H7 (cell line): ENCODE measurements at places on chromosomes 3 and 15.
A peak's percentile ranks its signal among the peaks of the same experiment; 100 is the strongest.

DNA sequence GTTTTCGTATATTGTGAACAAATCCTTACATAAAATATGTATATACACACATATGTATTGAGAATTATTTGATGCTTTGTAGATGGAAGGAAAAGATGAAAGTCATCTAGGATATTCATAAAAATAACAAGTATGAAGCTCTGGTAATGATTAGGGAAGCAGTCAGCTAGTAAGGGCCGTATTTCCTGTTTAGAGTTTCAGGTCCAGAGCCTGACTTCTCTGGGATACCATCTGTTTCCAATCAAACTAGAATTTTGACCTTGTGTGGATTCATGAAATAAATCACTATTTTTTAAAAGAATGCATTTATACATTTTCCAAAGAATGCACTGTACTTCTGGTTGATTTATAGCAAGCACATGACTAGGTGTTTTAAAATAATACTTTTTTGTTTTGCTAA lies 156.1 kb upstream of the CGNL1 start:
- no peak for DNase-seq

GRCh38 chr15:98076021-98076816 lies 115.7 kb downstream of the ARRDC4 start:
- no peak for DNase-seq

DNA sequence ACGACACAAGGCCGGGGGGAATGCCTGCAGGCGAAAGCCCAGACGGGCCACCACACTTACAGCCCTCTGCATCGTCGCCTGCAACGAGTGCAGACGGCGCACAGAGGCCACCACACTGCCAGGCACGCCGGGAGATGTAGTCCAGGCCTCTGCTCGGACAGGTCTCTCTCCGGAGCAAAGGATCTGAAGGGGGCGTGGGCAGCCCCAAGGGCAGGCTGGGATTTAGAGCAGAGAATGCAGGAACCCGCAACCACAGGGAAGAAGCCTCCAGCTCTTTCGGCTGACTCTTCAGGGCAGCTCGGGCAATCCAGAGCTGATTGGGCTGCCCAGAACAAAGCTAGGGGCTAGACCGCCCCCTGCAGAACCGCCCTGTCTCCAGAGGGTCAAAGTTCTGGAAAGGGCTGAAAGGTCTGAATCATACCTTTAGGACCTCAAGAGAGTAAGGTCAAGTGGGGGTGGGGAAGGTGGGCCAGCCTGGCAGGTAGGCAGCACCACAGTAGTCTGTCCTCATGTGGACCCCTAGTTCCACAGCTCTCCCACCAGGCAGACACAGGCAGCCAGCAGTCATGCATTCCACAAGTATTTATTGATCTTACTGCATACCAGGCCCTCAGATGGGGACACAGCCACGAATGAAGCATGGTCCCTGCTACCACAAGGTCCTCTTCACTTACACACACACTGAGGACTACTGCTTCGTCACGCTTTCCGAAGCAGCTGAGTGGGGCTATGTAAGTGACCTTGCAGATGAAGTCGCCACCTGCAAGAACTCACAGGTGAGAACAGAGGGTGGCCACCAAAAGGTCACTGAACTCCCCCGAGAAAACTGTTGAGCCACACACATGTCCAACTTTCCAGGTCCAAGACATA lies at the start of gene AMT:
Gene AMT (minus strand): TSS at position 95 of the 870 bp plus-strand sequence. CDS start 23 bp downstream, at position 72.
- DNase-seq = peak; percentile 96

GRCh38 chr15:98904544-98904943 lies 103.0 kb downstream of the PGPEP1L start:
- peak; percentile 81 for DNase-seq

DNA sequence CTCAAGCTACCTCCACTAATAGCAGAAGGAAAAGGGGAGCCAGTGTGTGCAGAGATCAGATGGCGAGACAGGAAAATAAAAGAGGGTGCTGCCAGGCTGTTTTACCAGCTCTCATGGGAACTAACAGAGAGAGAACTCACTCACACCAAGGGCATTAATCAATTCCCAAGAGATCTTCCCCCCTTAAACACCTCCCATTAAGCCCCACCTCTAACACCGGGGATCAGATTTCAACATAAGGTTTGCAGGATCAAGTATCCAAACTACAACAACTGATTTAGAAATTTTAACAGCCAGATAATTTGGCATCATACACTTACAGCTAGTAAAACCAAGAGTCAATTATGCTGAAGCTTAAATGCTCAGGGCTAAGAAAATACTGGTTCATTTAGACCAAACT lies 18.9 kb downstream of the CD200 start:
- DNase-seq = no peak

DNA sequence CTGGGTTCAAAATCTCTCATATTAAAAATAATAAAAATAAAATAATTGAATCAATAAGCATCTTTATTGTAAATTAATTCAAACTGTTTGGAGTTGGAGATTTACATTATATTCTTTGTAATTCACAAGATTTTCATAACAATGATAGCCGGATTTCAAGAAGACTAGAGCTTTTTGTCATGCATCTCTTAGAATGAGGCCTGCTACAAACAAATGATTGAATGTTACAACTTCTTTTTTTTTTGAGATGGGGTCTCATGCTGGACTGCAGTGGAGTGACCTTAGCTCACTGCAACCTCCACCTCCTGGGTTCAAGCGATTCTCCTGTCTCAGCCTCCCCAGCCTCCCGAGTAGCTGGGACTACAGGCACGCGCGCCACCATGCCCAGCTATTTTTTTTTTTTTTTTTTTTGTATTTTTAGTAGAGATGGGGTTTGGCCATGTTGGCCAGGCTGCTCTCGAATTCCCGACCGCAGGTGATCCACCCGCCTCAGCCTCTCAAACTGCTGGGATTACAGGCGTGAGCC lies 3.5 kb downstream of the SLTM start:
- peak; percentile 24 for DNase-seq

GRCh38 chr3:173799060-173799816 lies 401.7 kb downstream of the NLGN1 start:
- no peak for DNase-seq

GRCh38 chr15:36029606-36030210 lies 483.7 kb upstream of the DPH6 start:
- DNase-seq = no peak

- DNase-seq = no peak
These were observed 54.5 kb upstream of the ACKR4 start for GRCh38 chr3:132542577-132542976.

DNA sequence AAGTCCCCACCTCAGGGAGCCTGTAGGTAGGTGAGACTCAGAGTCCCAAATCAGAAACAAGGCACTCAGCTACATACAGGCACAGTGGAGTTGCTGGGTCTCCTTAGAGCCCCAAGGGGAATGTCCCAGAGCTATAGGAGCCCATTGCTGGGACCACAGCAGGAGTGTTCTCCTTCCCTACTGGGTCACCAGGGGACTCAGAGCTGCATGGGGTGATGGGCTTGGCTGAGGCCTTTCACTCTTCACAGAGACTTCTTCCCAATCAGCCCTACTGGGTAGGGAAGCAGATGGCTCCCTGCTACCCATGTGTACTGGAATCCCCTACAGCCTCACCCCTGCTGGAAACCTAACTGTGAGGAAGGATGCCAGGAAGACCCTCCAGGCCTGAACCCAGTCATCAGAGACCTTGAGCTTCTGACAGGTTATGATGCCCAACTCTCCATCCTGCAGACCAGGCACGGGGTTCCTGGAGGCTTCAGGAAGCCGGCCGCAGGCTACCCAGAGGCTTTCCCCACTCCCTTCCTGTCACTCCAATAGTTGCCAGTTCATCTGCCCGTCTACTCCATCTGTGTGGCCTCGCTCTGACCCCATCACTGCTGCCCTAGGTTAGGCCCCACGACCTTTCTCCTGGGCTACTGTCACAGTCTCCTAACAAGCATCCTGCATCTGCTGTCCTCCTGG lies 24.0 kb downstream of the RASGRF1 start:
- no peak for DNase-seq

- no peak for DNase-seq
These were observed 7.5 kb downstream of the BMF start for GRCh38 chr15:40100947-40101905.

DNA sequence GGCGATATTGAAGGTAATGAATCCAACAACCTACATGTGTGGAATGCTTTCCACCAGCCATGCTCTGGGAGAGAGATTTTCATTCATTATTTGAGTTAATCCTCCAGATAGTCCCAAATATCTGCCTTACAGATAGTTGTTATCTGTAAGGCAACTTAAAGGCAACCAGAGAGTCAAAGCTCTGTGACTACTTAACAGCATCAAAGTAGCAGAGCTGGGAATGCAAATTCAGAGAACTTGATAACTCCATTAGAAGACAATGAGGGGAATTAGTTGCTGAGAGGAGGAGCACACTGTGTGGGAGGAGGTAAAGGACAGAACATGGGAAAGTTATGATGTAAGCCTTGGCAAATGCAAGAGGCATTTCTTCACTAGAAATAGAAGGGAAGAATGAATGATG lies 10.5 kb upstream of the CRBN start:
- DNase-seq = no peak

- DNase-seq = no peak
These were observed 110.1 kb upstream of the TGFBR2 start for GRCh38 chr3:30496066-30496966.

- no peak for DNase-seq
These were observed 68.6 kb downstream of the ARPP21 start for GRCh38 chr3:35707904-35708303.

DNA sequence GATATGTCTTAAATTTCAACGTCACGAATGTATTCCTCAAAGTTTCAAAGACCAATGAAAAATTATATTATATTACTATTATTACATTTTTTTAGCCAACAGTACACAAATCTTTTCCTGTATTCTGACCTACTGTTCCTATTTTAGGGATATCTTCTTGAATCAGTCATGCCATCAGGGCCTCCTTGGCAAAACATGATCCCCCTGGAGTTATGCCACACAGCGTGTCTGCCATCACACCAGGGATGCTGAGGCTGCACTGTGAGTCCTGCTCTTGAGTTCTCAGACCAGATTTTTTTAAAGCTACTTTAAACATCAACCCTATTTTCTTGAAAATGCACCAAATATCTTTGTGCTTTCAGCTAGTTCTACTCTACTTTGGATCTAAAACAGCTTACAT lies 425.9 kb upstream of the ZNF385D start:
- DNase-seq = no peak

DNA sequence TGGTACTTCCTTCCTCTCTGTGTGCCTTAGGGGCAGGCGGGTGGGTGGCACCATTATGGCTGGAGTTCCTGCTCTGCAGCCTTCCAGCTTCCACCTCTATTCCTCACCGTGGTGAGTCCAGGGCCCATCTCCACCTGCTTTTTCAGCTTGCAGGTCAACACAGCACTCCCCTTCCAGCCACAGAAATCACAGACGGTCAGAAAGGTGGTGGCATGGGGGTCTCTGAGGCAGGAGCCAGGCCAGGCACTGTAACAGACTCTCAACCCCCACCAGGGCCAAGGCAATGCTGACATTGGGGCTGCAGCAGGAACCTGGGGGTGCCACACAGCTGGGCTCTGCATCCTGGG lies 16.6 kb downstream of the KLF15 start:
- DNase-seq = no peak

DNA sequence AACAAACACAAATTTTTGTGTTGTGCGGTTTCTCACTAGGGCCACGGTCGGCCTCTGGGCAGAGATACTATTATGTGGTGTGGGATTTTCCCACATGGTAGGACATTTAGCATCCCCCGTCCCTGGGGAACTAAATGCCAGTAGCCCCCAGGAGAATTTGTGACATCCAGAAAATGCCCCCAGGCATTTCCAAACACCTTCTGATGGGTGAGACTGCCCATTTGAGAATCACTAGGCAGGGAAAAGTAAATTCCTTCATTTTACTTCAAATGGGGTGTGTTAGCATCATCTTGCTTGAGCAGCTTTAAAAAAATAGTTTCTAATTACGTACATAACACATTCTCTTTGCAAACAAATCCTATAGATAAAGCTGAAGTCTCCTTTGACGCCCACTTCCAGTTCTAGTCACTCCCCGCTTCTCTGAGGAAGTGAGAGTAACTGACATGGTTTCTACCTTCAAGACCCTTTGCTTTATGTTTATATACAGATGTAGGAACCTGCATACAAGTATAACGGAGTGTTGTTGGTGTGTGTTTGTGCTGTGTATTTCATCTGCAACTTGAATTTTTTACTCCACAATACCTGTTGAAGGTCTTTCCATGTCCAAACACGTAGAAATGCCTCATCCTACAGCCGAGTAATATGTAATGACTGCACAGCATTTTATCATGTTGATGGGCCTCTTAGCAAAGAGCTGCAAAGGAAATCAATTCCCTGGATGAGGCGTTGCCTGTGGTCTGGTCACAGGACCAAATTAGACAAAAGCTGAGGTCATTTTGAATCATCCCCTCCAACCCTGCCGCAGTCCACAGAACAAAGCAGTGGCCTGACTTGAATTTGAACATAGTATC lies 31.4 kb upstream of the ZBTB38 start:
- DNase-seq = no peak

GRCh38 chr3:109089265-109089664 lies 28.7 kb downstream of the MORC1 start:
- DNase-seq = no peak

DNA sequence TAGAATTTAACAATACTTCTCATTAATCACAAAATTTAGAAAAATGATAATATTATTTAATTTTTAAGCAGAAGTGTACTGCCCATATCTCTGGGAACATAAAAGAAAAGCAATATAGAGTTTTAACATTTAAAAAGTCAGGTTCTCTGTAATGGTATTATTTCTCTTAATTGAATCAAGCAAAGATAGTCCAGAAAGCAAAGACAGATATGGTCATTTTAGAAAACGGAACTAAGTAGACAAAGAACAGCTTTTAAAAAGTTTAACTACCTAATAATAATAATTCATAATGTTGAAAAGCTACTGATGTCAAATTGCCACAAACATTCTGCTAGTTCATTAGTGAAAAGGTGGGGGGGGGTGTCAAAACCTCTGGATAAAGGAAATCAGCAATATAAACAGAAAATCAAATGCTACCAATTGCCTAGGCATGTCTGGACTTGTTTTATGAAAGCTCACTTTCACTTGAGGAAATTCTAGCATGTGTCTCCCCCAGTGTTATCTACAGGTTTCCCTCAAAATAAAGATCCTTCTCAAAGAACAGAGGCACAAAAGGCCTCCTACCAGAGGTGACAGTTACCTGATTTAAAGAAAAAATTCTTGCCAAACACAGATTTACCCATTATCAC lies 1.7 kb downstream of the ZMAT3 start:
- no peak for DNase-seq

DNA sequence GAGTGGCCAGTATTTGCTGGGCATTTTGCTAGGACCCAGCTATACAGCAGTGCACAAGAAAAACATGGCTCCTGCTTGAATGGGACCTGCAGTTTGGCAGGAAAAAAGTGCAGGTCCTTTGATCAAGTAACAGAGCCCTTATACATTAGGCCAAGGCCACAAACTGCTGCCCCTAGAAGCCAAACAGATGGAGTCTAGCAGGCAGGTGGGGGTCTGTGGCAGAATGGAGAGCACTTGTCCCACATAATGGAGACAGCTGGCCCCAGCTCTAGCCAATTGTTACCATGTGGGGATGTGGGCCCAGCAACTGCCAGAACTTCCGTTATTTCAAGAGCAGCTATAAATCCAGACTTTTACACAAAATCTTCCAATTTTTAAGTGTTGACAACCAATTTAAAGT lies 79.3 kb downstream of the SHQ1 start:
- DNase-seq = no peak

GRCh38 chr3:2861920-2862319 lies 248.3 kb downstream of the IL5RA start:
- no peak for DNase-seq

GRCh38 chr15:79332824-79333510 lies 22.1 kb downstream of the TMED3 start:
- no peak for DNase-seq

- DNase-seq = peak; percentile 62
These were observed 66.9 kb upstream of the PRR23C start for GRCh38 chr3:139111392-139112229.
